ENCODE measurements at places on chromosomes 1 and 21.

GRCh38 chr1:224543453-224543852 lies 72.7 kb upstream of the CNIH3 start:
- DNase-seq: no peak

- DNase-seq: no peak
Measured at GRCh38 chr21:32520875-32521735, 64.2 kb downstream of the TCP10L start.

GRCh38 chr1:160097151-160097910 lies 1.1 kb downstream of the IGSF8 start:
- no peak for DNase-seq

GRCh38 chr1:97013136-97013535 lies 291.6 kb downstream of the PTBP2 start:
- DNase-seq: no peak

- DNase-seq: no peak
Measured at GRCh38 chr1:79295967-79296366, 289.4 kb upstream of the ADGRL4 start.

DNA sequence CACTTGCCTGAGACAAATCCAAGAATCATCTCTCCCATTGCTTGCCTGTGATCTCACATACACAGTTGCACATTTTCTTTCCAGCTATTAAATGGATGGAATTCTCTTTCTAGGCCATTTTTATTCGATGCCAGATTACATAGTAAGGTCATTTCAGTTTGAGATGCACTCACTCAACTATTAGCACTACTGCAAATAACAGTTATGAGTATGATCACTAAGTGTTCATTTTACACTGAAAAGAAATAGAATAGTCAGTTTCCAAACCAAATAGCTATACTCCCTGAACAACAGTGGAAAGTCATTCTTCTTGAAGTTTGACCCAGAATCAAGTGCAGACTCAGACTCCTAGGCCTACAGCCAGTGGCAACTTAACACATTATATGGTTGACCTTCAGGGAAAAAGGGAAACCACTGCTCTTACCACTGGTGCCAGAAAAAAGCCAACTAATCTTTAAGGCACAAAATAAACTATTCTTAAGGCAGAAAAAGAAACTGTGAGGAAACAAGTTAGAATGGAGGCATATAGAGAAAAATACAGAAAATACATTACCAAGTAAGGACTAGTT lies 31.5 kb downstream of the WNT2B start:
- DNase-seq: no peak
